Renal cortical epithelial cell (primary cell): ENCODE measurements at places on chromosomes 3 and 15.
A peak's percentile ranks its signal among the peaks of the same experiment; 100 is the strongest.

GRCh38 chr15:83018436-83018835 is 7.0 kb upstream of the C15orf40 start:
- peak; percentile 50 for DNase-seq

DNA sequence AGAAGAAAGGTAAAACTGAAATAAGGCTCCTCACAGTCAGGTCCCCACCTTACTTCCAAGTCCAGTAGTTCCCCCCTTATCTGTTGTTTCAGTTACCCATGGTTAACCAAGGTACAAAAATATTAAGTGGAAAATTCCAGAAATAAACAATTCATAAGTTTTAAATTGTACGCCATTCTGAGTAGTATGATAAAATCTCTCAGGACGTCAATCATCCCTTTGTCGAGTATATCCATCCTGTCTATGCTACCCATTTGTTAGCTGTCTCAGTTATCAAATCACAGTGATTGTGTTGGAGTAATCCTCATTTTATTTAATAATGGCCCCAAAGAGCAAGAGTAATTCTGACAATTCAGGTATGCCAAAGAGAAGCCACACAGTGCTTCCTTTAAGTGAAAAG is 43.9 kb downstream of the LRRFIP2 start:
- DNase-seq, result no peak

DNA sequence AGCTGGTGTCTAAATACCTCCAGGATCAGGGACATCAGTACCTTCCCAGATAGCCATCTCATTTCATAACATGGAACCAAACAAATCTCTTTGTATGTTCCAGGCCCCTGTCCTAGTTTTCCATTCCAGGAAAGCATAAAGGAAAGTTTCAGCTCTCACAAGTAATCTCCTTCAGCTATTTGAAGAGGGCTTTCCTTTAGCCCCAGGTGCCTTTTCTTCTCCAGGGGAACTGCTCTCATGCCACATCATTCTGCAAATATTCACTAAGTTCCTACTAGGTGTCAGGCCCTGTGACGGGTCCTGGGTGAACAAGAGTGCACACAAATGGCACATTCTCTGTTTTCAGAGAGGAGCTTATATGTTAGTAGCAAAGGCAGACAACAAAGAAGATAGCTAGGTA is 136.1 kb downstream of the ADAMTS9 start:
- peak; percentile 41 for DNase-seq

DNA sequence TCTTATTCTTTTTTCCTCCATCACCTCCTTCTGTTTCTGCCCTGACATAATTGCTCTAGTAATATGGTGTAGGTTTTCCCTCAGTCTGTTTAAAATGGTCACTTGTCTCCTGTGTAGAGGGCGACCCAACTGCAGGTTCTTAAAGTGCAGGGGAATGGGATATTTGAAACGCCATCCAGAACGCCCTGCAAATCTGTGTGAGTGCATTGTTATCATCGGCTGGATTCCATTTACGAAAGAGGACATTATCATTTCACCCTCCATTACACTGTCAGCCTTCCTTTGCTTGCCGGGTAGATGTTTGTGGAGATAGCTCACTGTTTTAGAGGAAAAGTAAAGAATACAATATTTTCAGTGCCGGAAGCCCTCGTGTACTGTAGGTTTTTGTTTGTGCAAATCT is 354.0 kb downstream of the LRTM1 start:
- no peak for DNase-seq

DNA sequence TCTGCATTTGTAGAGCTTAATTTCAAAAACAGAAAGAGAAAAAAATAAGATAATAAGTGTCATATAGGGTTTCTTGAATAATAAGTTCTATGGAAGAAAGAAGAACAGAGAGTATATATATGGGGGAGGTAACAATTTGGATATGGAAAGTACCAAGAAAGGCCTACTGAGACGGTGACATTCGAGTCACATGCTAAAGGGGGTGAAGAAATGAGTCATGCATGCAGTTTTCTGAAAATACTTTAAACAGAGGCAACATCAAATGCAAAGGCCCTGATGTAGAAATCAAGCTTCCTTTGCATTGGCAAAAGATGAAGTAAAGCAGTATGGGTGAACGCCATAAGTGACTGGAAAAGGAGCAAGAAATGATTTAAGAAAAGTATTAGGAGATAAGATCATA is 371.6 kb upstream of the ZNF385D start:
- DNase-seq, result no peak
